ENCODE measurements at places on chromosomes 5 and 9.

DNA sequence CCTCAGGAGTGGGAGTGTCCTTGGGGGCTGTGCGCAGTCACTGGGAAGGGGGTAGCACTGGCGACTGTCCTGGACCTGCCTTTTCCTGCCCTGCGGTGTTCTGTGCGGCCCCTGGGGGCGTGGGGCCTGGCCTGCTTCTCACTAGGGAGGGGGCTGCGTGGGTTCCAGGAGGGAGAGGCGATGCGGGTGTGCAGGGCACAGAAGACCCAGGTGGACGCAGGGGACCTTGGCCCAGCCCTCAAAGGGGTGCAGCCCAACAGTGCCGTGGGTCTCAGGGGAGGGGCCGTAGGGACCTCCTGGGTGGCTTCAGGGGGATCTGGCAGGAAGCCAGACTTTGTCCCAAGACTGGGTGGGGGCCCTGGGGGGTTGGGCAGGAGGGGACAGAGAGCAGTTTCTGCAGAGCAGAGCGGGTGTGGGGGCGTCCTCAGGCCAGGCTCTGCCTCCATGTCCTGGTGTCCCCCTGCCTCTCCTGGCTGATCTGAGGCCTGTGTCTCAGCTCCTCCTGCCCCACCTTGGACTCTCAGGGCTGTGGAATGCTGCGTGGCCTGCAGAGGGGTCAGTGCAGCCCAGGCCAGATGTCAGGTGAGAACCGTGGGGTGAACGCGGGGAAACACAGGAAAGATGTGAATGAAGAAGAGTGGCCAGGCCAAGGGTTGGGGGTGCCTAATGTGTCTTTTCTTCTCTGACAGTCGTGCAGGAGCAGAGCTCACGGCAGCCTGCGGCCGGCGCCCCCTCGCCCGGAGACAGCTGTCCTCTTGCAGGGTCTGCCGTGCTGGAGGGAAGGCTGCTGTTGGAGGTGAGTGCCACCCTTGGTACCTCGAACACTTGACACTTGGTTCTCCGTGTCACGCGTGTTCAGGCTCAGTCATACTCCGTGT, 54.6 kb downstream of the AHRR start:
- no peak for DNase-seq

GRCh38 chr9:98861781-98862504, 54.5 kb downstream of the GALNT12 start:
- peak; percentile 100 for DNase-seq

GRCh38 chr5:154258531-154259217, 68.1 kb downstream of the GALNT10 start:
- DNase-seq: no peak

DNA sequence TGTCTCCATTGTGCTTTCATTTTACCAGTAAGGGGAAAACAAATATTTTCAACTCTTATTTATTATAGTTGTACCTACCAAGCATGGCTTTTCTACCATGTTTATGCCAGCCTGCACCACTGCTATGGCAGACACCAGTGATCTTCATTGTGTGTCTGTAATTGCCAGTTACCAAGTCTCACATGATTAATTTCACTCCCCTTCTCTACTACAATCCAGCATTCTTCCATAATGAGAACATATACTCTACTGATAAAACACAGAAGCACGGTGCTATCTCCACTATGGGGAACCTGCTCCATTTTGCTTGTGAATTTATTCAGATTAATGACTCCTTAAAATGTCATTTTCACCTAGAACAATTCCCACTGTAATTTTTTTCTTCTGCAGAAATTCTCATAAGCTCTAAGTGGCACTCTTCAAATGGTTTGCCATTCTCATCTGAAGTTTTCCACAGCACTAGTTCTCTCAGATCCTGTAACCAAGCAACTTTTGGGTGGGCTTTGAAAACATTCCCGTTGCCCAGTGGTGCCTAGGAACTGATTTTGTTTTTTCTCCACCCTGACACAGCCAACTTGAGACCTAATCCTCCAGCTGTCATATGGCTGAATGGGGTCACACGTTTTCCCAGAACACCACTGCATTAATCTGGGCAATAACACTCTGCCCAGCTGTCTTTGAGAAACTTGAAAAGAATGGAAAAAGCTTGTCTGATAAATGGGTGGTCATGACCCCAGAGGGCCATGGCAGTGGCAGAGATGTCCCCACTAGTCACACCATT, 222.7 kb upstream of the RASEF start:
- no peak for DNase-seq

DNA sequence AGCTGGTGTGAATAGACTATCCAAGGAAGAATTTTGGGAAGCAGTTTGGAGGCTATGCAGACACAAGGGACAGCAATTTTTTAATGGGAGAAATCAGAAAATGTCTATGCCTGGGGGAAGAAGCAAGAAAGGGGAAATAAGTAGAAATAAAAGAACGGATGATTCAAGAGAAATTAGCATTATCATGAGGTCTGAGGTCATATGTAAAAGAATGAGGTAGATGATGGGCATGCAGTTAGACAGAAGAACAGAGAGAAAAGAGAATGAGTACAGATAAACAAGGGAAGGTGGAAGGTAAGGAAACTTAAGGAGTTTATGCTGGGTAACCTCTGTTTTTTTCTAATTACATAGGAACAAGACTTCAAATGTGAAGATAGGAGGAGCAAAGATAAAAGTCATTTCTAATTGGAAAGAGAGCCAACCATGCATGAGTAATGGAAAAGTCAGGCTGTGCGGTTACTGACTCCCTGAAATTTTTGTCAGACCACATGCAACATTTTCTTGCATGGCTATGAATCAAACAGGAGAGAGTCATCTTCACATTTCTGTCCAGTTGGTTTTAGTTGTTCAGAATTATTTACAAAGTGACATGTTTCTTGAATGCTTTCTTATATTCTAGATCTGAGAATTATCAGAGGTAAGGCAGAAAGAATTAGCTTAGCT, 101.0 kb upstream of the PIK3R1 start:
- peak; percentile 83 for DNase-seq

GRCh38 chr5:151745071-151745705, 13.2 kb downstream of the ATOX1 start:
- DNase-seq: peak; percentile 53

DNA sequence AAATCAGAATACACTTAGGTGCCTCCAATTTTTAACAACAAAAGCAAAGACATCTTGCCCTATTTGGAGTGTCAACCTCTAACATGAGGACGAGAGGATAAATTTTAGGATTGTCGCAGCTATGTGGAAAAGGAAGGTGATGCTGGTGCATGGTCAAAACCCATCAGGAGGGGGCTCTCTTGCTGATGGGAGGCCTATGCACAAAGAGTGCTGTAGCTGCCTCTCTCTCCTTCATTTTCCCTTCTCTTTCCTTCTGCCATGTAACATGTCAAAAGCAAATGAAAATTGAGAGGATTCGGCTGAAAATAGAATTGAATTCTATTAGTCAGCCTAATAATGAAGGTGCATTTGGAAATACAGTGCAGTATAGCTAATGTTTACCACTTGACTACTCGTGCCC, 578.7 kb upstream of the ZNF462 start:
- no peak for DNase-seq

GRCh38 chr5:172820046-172820767, 13.8 kb upstream of the ERGIC1 start:
- no peak for DNase-seq

- DNase-seq: peak; percentile 7
Measured at GRCh38 chr9:4397917-4398316, 92.4 kb upstream of the SLC1A1 start.

DNA sequence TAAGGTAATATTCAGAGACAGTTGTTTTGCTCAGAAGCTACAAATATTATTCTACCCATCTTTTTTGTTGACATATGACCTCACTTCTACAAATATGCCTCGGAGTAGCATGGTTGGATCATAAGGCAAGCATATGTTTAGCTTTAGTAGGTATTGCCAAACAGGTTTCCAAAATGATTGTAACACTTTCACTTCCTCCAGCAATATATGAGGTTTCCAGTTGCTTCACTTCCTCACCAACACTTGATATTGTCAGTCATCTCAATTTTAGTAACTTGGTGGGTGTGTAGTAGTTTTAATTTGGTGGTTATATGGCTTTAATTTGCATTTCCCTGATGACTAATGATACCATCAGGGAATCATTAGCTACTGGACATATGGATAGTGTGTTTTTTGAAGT, 46.7 kb downstream of the TNFSF8 start:
- no peak for DNase-seq

- no peak for DNase-seq
Measured at GRCh38 chr5:138385660-138386059, 33.2 kb downstream of the KDM3B start.

GRCh38 chr5:80977764-80978163, 17.6 kb downstream of the RASGRF2 start:
- no peak for DNase-seq

DNA sequence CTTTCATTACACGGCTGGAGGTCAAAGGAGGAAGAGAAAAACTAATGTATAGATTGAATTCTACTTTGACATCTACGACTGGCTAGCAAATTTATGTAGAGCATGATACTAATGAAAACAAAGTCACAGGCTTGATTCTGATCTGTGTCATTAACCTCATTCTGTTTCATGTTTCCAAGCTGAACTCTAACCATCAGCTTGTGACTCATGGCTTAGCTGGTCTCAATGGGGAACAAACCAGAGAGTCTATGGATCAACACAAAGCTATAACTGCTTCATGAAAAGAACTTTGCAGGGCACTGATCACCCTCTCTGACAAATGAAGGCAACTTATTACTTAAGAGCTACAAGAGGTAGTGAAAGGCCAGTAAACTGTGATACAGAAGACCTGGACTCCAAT, 23.6 kb upstream of the PDE4D start:
- no peak for DNase-seq

GRCh38 chr5:87137283-87137682, 130.4 kb upstream of the RASA1 start:
- no peak for DNase-seq

GRCh38 chr5:170095646-170096045, 10.1 kb upstream of the FOXI1 start:
- no peak for DNase-seq

DNA sequence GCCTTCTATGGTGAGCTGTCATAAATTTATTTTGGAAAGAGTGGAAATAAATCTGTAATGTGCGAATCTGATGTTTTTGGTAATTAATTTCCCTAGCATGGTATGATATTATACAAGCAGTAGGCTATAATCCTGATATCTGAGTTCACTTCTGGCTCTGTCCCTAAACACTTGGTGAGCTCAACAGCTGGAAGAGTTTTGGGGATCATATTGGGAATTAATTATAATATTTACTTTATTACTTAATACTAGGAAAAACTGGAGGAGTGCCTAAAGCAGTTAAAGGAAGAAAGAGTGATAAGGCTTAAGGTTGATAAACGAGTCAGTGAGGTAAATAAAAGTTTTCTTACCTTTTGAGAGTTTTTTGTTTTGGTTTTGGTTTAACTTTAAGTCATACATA, 26.8 kb downstream of the CEP78 start:
- no peak for DNase-seq

- DNase-seq: no peak
Measured at GRCh38 chr5:163306421-163306820, 131.0 kb upstream of the CCNG1 start.

- DNase-seq: no peak
Measured at GRCh38 chr5:56305001-56305950, 72.1 kb upstream of the ANKRD55 start.

GRCh38 chr5:125044491-125045282, 298.2 kb upstream of the ZNF608 start:
- no peak for DNase-seq

GRCh38 chr9:18012170-18012569, 433.3 kb downstream of the SH3GL2 start:
- DNase-seq: no peak

DNA sequence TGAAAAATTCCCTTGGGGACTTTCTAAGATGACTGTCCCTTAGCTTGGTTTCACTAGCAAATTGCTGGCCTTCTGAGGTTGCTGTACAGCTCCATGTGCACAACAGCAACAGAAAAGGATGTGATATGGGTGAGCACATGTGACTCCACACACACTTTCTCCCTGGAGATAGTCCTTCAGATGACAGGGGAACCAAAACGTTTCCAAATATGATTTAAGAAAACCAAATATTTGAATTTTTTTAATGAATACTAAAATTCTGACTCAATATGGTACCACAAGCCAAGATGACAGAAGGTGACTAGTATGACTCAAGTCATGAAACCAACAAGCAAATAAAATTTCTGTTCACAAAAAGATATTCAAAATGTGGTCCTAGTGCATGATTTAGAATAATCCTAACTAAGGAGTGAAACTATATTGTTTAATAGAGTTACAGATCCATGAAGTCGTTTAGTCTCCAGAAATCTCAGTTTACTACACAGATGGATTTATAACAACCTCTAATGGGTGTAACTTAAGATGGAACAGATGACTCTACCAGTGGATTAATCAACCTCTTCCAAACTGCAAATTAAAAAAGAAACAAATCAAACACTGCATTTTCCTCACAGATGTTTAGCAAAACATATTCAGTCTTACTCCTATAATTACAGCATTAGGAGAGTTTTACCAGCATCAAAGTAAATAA, 144.8 kb upstream of the PIK3R1 start:
- no peak for DNase-seq

DNA sequence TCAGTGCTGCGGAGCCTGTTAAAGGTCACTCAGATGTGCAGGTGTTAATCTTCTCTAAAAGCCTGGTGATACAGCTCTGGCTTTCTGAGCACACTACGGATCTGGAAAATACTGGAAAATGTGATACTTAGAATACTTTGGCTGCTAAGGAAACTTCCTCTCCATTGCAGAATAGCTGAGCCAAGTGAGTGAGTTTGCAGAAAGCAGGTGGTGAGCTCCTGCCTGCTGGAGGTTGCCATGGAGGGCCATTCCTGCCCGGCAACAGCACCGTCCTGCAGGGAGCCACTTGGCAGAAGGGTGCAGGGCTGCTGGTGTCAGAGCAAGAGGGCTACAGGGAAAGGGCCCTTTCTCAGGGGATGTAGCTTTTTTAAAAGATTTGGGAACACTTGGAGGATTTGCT, 40.7 kb downstream of the SECISBP2 start:
- no peak for DNase-seq

GRCh38 chr5:58019614-58020013, 440.3 kb downstream of the PLK2 start:
- DNase-seq: no peak

- DNase-seq: no peak
Measured at GRCh38 chr5:14870337-14871213, 1.0 kb downstream of the ANKH start.

GRCh38 chr5:137575847-137576246, 76.7 kb upstream of the SPOCK1 start:
- DNase-seq: no peak

DNA sequence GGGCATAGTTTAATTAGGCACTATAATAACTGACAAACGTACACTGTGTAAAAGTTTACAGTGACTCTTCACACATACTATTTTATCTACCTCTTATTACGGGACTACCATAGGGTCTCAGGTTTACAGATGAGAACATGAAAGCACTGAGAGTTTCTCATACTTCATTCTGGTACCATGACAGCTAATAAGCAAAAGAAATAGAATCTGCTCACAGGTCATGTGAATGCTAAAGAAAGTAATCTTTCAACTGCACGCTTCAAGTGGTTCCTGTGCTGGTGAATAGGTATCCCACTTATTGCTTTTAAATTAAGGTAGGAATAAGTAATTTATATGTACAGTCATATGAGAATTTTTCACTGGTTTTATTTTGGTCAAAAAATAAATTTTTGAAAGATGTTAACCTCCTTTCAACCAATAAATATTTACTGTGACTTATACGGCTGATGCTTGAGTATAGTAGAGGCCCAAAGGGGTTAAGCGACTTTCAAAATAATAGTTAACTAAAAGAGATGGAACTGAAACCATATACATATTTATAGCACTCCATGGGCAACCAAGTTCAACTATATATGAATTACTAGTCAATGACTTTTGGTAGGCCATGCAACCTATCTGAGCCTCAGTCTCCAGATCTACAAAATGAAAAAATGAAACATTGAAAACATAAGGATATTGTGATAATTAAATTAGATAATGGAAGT, 8.1 kb downstream of the CDKN2A start:
- DNase-seq: no peak

Data from BJ (cell line).